Hematopoietic multipotent progenitor cell treated with erythropoietin and hydrocortisone succinate and interleukin-3 and kit ligand, for 4 days (in vitro differentiated cells): ENCODE measurements at places on chromosomes 1 and 21.

DNA sequence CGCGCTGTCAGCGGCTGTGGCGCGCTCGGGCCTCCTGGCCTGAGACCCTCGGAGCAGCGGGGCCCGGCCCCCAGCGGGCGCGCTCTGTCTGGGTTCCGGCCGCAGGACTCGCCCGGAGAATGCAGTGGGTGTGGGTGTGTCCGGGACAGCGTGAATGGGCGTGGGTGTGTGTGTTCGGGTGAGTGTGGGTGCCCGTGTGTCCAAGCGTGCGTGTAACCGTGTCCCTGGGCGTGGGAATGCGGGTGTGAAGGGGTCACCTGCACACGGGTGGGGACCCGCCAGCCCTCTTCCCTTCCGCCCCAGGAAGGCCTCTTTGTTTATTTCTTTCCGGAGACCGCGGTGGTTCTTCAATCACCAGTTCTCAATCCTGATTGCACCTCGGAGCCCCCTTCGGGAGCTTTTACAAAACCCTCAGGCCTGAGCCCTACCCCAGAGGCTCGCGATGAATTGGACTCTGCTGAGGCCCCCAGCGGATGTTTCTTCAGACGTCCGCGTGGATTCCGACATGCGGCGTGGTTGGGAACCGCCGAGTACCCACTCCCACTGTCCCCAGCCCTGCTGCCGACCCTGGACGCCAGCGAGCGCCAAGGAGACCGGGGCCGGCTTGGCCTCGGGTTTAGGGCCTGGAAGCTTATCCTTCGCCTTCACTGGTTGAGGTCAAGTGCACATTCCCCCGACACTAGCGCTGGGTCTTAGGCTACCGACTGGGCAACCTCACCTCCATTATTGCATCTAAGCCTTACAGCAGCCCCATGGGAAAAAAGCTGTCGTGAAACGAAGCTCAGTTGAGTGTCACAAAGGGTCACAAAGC is 19.3 kb downstream of the SERTAD4 start:
- no peak for DNase-seq

- no peak for DNase-seq
Observed at GRCh38 chr21:35170818-35171217, 121.7 kb upstream of the RUNX1 start.

DNA sequence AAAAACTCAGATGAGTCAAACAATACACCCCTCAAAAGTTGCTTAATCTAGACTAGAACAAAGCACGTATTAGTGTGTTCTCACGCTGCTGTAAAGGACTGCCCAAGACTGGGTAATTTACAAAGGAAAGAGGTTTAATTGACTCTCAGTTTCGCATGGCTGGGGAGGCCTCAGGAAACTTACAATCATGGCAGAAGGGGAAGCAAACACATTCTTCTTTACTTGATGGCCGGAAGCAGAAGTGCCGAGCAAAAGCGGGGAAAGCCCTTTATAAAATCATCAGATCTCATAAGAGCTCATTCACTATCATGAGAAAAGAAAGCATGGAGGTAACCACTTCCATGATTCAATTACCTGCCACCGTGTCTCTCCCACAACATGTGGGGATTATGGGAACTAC is 10.1 kb downstream of the JAM2 start:
- peak; percentile 24 for DNase-seq

GRCh38 chr21:32048353-32048752 is 175.5 kb downstream of the HUNK start:
- DNase-seq, result no peak

- DNase-seq, result peak; percentile 87
Observed at GRCh38 chr1:30379684-30380624, 343.4 kb downstream of the MATN1 start.

GRCh38 chr1:39969531-39970270 is 14.8 kb downstream of the MFSD2A start:
- DNase-seq, result no peak

DNA sequence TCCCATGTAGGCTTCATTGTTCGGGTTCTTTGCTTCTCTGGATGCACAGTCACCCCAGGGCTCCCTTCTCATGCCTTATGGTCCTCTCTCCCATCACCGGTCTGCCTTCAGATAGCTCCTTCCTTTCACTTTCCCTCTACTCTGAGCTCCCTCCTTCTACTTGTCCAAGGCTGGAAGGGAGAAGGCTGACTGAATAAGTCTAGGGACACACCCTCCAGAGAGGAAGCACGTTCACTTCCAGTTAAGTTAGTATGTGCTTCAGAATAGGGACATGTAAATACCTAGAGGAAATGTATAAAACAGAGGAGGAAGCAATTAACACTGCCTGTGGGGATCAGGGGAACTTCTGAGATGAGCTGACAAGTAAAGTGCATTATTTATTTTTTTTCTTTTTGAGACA is 23.5 kb downstream of the CXADR start:
- no peak for DNase-seq

DNA sequence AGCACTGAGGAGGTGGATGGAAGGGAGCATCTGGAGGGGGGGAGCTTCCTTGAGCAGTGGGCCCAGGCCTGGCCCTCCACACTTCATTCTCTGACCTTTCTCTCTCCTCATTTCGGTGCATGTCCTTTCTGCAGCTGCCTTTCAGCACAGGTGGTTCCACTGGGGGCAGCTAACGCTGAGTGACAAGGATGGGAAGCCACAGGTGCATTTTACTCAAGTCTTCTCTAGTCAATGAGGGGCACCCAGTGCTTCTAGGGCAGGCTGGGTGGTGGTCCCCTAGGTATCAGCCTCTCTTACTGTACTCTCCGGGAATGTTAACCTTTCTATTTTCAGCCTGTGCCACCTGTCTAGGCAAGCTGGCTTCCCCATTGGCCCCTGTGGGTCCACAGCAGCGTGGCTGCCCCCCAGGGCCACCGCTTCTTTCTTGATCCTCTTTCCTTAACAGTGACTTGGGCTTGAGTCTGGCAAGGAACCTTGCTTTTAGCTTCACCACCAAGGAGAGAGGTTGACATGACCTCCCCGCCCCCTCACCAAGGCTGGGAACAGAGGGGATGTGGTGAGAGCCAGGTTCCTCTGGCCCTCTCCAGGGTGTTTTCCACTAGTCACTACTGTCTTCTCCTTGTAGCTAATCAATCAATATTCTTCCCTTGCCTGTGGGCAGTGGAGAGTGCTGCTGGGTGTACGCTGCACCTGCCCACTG is 43.2 kb downstream of the YARS1 start:
- DNase-seq, result no peak

- DNase-seq, result no peak
Observed at GRCh38 chr1:188170411-188170810, 1341.7 kb downstream of the PLA2G4A start.

GRCh38 chr1:68780919-68781318 is 284.0 kb upstream of the DEPDC1 start:
- DNase-seq, result peak; percentile 3

GRCh38 chr1:20365421-20366055 is 74.9 kb downstream of the VWA5B1 start:
- DNase-seq, result no peak

DNA sequence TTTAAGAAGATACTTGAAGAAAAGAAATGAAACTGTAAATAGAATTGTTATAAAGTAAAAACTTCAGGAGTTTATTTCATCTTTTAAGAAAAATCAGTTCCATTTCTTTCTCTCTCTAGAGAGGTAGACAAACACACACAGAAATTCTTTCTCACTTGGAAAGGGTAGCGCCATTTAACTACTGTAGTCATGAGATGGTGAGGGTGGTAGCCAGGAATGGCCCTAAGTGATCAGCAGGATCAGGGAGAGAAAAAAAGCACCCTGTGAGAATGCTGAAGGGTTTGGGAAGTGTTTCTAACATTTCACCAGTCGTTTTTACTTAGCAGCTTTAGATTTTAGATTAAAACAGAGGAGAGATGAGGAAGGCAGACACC is 205.7 kb upstream of the RUNX1 start:
- no peak for DNase-seq

DNA sequence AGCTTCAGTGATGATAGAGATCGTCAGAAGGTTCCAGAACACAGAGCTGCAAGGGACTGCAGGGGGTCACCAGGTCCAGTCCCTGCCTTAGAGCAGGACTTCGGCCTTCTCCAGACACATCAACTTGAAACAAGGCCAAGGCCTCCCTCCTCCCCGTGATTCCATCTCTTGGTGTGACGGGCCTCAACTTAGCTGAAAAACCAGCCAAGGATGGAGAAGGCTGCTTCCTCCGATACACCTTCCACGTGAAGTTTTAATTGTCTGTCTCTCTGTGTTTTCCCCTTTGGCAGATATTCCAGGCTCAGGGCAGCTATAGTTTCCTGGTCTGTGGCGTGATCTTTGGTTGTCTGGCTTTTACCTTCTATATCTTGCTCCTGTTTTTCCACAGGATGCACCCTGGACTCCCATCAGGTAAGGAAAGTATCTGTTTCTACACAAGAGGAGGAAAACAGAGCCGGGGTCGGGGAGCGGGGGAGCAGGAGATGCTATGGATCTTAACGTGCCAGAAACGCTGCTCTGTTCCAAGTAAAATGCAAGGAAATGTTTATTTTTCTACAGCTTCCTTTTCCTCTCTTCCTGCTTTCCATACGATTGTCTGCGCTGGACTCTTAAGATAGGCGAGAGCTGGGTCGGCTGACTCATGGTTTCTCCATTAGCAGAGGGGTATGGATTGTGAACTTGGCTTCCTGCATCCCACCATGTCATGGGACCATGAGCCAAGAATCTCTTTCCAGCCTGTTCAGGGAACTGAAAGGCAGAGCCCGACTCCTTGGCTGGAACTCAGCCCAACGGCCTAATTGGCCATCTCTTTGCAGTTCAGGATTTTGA is 32.8 kb downstream of the ELK4 start:
- no peak for DNase-seq

DNA sequence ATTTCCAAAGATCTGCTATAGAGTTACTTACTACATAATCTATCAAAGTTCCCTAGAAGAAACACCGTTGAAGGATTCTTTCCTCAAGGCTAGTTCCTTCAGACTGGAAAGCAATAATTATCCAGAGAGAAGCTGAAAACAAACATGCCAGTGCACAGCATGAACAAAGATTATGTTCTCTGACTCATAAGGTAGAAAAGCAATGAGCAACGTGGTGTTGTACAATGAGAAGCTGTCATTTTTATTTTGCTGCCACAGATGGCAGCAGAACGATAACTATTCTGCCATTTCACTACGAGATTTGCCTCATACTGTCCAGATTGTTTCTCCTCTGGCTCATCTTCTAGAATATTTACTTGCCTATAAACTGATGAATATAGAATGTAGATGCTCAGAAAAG is 10.7 kb downstream of the EXTL2 start:
- DNase-seq, result peak; percentile 37

GRCh38 chr1:12477936-12478611 is 139.9 kb downstream of the DHRS3 start:
- peak; percentile 91 for DNase-seq

DNA sequence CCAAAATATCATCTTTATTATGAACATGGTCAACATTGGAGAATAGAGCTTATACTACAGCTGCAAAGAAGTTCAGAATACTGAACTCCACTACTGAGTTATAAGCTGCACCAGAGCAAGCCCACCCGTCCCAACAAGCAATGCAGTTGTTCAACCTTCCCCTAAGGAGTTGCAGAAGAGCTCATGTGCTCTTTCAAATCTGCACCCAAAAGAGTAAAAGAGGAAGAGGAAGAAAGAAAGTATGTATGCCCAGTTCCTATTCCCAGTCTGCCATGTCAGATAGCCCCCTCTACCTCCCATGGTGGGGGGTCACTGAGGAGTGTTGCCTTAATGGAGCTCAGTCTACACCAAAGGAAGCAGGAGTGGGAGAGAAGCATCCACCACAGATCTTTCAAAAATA is 6.9 kb downstream of the C1orf162 start:
- peak; percentile 41 for DNase-seq

DNA sequence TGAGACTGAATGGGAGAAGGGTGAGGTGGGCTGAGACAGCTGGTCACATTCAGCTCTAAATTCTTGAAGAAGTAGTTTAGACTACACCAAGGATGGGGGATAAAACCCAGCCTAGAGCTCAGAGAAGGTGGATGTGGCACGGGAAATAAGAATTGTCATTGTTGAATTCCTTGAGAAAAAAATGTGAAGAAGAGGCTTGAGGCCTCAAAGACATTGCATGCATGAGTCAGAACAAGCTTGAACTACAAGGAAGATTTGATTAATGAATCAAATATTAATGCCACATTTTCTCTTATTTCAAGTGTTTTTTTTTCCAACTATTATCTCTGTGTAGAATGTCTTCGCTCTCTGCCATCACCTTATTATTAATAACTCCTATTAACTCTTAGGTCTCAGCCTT is 58.9 kb downstream of the MAP3K7CL start:
- DNase-seq, result no peak

DNA sequence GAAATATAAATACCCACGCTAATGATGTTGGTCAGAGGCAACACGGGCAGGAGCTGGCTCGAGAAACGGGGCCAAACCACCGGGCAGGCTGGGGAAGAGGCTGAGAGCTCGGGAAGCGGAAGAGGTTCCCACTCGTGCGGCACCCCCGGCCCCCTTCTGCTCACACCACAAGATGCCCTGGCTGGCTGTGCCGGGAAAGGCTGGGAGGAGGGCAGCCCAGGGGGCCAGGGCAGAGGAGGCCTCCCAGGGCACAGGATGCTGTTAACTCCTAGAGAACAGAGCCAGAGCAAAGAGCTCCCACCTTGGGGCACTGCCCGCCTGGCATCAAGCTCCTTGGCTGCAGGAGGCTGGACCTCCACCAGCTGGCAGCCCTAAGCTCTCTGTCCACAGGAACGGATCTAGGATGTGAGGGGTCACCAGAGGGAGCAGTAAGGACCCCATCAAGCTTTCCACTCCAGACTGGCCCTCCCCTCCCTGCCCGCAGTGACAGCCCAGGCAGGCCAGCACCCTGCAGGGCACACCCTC is 44.8 kb downstream of the CASZ1 start:
- no peak for DNase-seq

DNA sequence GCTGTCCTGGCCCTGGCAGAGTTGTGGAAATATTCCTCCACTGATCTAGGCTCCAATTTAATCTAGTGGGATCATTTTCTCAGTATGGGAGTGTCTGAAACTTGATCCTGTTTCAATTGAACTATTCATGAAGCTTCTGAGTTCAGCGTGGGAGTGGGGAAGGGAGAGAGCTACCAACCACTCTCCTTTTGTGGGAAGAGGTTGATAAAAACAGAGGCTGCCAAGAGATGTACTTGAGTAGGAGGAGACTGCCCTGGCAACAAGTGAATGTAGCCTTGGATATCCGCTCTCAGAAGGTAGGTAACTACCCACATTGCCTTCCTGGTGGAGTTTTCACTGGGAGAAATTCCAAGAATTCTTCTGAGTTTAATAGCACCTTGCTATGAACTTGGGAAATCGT is at the start of gene CTXND2:
Gene CTXND2, plus strand, starts transcription at position 119 of the 400 bp plus-strand sequence. CDS start 25,179 bp downstream, outside the sequence.
- DNase-seq, result no peak

DNA sequence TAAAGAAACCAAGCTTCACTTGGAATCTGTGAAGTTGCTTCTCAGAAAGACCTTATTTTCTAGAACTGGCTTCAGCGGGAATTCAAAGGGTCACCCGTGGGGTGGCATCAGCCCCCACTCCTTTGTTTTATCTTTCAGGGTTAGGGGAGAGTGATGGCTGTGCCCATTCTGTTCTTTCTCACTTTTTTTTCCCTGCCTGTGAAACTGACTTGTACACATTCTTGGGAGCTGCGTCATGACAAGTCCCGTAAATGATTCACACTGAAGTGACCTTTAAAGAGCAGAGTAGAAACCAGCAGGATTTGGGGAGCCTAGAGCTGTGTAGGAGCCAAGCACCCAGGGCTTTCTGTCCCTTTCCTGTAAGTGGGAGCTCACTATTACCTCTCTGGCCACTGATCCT is 43.8 kb downstream of the SLC44A3 start:
- DNase-seq, result no peak
